Choroid plexus epithelial cell (primary cell): ENCODE measurements at places on chromosomes 12 and 14.

- no peak for DNase-seq
Measured at GRCh38 chr14:105107351-105107750, 42.1 kb upstream of the GPR132 start.

- no peak for DNase-seq
Measured at GRCh38 chr14:31785574-31785973, 224.4 kb downstream of the NUBPL start.

GRCh38 chr12:83700838-83701237, 1014.1 kb downstream of the TMTC2 start:
- peak; percentile 26 for DNase-seq

DNA sequence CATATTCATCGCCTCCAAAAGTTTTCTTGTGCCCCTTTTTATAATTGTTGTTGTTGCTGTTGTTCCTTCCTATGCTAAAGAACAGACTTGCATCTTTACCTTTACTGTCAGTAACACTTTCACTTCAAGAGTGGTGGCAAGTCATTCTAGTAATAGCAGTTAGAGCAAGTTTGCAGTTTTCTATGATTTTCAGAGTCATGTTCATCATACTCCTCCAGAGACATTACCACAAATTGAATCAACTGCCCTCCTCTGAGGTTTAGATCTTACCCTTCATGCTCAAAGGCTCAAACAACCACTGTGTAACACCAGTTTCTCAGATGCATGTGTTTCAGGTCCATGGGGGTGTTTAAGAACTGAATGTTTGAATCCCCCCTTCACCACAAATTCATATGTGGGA, 763.4 kb downstream of the LRFN5 start:
- DNase-seq = no peak

DNA sequence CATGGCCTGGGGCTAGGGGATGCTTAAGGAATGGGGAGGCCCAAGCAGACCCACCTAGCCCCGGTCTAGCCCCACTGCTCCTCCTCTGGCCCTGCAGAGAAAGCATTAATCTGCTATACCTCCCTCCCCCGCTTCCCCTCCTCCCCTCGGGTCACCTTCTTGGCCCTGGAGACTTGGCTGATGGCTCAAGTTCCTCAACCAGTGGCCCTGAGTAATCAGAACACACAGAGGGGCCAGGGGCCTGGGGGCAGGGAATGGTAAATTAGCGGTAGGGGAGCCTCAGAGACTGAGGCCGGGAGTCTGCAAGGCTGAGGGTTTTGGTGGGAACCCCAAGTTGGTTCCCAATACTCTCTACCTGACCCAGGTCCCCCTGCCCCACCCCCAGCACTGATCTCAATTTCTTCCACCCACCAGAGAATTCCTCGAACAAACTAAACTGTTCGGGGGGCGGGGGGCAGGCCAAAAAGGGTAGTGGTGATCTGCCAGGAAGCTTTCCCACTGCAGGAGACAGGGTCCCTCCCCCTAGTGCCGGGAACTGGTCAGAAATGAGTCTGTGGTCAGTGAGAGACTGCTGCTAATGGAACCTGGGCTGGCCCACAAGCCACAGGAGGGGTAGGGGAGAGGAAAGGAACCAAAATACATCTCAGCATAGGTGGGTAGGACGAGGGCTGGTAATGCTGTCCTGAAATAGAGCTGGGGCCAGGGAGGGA, 12.8 kb upstream of the SMARCD1 start:
- DNase-seq = no peak

DNA sequence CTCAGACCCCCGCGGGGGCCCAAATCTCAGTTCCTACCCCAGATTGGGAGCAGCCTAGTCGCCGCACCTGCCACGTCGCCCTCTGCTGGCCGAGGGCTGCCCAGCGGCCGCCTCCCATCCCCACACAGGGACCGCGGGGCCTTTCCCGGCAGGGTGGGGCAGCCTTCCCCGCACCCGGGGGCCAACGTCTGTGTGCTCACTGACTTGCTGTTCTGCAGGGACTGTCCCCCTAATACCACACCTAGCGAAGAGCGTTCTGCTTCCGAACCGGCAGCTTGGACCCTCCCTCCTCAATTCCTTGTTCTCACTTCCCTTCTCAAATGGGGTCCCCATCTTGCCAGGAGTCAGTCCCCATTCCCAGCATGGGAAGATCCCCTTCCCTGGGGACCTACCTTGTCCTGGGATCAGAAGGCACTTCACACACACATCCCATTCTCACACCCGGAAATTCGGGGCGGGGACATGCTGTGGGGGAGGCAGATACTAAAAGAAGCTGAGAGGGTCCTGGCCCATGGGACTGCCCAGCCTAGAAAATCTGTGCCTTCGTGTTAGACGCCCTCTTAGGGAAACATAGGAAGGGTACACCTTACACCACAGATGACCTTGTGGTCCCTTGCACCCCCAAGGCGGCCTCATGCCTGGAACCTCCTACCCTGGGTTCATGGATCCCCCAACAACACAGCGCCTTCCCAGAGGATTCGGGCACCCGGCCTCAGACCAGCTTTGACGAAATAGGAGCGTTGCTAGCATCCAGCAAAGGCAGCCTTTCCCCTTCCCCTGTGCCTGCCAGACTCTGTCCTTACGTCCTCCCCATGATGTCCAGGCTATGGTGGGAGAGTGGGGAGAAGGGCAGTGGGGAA, 16.4 kb downstream of the ACVRL1 start:
- no peak for DNase-seq

DNA sequence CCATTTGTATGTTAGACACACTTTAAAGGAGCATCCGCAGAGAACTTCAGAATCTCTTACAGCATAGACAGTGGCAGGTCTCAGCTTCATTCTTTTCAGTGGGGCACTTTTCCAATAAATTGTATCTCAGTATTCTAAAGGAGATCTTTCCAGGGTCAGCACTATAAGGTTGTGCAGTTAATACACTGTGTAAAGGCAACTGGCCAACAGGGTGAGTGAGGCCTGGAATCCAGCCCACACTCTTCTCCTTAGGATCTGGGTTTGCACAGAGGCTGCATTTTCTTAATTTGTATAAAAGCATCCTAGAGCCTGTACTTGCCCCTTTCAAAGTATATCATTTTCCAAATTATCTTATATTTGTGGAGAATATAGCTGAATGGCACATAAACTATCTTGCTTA, 94.2 kb downstream of the MYF5 start:
- DNase-seq = peak; percentile 12

GRCh38 chr12:82474181-82474797, 116.0 kb downstream of the METTL25 start:
- no peak for DNase-seq

DNA sequence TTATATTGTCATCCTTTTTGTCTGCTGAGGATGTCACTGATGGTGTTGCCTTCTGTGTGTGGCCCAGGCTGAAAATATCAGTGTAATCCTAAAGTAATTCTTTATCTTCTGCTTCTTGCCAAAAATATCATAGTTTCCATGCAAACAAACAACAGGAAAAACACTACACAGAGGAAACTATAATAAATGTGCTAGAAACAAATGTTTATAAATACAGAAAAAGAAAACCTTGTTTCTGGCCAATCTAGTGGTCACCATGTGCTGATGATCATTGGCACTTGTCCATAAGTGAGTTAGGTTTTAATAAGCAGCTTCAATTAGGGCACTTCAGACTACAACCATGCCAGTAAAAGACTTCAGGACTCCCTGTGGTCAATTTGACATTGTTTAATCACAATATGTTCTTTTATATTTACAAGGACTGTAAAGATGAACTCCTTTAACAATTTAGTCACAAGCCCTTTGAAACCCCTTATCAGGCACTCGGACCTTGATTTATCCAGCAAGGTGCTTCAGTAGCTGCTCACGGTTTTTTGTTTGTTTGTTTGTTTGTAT, 124.8 kb downstream of the TMTC3 start:
- peak; percentile 13 for DNase-seq

GRCh38 chr12:66453844-66454243, 151.6 kb downstream of the HELB start:
- DNase-seq = peak; percentile 54

- DNase-seq = no peak
Measured at GRCh38 chr14:20782280-20782890, 1.3 kb downstream of the RNASE6 start.

DNA sequence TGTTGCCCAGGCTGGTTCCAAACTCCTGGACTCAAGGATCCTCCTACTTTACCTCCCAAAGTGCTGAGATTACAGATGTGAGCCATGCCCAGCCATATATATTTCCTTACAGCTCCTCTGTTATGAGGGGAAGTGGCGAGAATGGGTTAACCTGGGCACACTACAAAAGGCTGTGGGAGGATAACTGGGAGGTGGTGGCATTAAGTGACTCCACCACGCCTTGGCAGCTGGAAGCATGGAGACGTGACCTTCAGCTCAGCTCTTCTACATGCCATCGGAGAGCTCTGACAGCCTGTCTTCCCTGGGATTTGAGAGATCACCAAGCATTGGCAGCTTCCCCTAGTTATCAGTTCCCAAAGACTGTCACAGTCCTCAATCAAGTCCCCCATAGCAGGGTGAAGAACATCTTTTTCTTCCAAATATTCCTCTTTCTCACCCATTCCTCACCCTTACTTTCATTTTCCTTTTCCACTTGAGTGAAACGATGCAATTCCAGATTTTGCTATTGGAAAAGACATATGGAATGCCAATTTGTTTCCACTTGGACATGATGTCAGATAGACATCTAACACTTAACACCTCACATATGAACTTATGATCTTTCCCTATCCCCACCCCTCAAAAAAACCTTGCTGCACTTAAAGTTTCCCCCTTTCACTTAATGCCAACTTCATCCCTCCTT, 48.5 kb downstream of the PHLDA1 start:
- no peak for DNase-seq

DNA sequence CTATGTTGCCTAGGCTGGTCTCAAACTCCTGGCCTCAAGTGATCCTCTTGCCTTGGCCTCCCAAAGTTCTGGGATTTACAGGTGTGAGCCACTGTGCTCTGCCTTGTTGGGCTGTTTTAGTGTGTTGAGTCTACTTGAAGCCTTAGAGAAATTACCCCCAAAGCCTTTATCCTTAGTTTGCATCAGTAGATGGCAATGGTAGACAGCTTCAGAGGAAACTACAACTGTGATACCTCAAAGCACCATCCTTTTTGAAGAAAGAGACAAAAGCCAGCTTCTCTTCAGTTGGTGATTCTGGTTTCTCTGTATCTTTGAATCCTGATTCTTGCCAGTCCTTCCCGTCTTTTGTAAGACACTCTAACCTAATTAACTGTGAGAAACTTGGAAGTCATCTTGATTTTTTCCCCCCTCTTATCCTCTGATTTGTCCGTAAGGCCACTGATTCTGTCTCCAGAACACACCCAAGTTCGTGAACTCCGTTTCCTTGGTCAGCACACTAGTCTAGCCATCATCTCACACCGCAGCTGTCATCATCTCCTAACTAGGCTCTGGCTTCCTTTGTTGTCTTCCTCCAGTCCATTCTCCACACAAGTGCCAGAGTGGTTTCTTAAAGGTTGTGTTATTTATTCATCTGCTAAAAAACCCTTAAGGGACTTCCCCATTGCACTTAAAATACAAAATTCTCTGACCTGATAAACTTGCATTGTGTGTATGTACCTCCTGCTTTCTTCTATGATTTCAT, 20.2 kb downstream of the ATP2A2 start:
- peak; percentile 58 for DNase-seq

DNA sequence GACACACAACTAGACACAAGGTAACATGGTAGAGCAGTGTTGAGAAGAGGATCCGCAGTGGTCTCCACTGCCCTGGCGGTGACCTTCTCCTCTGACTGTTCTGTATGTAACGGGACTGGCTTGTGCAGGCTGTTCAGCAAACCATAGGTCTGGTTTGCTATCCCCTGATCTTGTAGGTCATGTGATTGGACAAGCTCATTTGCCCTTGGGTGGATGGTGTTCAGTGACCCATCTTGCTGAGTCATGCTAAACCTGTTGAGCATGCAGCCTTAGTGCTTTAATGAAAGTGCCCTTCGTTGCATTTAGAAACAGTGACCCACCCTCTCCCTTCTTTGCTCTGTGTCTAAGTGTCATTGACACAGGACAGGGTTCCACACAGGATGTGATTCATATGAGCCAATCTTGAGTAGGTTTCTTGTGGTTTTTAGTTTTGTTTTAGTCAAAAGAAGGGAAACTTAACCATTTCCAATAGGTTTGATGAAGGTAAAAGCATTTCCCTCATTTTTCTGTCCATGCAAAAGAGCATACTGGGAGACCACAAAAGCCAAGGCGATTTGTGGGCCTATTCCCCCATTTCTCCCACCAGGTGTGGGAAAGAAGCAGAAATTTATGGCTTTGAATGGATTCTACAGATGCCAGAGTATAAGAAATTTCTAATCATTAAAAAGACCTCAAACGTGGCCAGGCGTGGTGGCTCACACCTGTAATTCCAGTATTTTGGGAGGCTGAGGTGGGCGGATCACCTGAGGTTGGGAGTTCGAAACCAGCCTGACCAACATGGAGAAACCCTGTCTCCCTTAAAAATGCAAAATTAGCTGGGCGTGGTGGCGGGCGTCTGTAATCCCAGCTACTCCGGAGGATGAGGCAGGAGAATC, 32.6 kb upstream of the HIF1A start:
- peak; percentile 83 for DNase-seq

- no peak for DNase-seq
Measured at GRCh38 chr12:124229520-124229919, 65.4 kb upstream of the RFLNA start.

DNA sequence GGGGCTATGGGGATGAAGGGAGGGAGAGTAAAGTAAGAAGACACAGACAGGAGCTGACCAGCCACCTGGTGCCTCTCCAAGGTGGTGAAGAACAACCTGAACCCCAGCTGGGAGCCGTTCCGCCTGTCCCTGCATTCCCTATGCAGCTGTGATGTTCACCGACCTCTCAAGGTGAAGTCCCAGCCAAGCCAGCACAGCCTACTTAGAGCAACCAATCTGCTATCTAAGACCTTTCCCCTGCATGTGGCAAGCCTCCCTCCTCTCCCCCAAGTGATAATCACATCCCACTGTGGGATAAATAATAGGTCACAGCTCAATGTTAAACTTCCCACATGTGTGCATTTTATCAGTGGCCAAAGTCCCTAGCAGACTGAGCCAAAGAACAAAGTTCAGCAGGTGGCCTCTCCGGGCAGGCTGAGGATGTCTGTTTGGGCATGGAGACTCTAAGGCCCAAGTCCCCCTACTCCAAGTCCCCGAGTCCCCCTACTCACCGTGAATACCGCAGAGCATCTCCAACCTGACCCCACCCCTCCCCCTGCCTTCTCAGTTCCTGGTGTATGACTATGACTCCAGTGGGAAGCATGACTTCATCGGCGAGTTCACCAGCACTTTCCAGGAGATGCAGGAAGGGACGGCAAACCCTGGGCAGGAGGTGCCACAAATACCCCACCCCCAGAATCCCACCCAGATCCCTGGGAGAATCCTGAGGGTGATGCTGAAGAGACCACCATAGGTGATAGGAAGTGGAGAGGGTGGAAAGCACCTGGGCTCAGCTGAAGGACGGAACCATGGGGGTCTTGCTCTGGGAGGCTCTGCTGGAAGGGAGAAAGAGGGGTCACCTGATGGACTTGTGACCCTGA, 3.5 kb downstream of the CPNE6 start:
- DNase-seq = no peak
